Osteocyte (in vitro differentiated cells): ENCODE measurements at places on chromosomes 16 and 17.
A peak's percentile ranks its signal among the peaks of the same experiment; 100 is the strongest.

DNA sequence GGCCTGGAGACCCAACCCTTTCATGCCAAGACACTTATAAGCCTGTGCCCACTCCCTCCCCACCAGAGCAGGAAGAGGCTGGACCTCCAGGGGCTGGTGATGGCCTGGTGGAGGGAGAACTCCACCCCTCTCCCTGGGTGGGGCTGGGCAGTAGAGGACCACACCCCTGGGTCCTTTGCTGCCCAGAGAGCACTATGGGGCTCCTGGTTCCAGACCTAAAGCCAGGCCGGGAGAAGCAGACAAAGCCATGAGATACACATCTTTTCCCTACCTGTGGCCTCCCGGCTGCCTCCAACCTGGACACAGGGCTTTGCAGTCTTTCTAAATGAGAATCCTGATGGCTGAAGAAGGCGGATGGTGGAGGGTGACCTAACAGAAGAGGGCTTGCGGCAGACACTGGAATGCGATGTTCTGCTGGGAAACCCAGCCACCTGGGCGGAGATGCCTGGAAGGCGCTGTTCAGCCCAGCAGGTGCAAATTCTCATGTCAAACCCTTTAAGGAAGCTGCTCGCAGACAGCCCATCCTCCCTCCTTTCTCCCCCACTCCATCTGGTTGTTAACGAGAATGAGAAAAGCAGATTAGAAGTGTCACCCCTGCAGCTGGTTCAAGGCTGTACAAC, 43.9 kb upstream of the KIFC3 start:
- peak overlapping the region; percentile 41 for H3K4me3 ChIP-seq
- H3K4me1 ChIP-seq: peaks cover 62% of the 10 kb centered on the region
- DNase-seq: no peak
- H3K27ac ChIP-seq: peak overlapping the region; percentile 90

DNA sequence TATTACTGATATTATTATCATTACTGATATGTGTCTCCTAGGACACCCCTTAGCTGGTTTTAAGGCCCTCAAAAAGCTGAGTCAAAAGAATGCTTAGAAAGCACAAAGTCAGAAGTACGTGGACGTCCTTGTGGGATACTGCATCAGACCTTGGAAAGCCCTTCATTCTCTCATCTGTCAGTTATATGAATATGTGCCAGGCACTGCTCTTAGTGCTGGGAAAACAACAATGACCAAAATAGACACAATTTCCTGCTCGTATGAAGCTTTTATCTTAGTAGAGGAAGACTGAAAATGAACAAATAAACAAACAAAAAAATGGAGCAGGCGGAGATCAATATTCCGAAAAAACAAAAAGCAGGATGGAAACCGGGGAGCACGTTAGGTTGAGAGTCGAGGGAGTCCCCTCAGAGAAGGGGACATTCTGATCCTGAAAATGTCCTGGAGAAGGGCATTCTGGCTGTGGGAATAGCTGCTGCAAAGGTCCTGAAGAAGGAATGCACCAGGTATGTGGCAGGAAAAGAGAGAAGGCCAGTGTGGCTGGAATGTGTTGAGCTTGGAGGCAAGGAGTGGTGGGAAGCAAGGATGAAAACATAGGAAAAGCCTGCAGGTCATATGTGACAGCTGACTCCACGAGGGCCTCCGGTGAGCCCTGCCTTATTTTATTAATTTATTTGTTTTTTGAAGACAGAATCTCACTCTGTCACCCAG, 15.5 kb upstream of the TMEM94 start:
- H3K27me3 ChIP-seq: no peaks in the 10 kb centered on the region
- peak overlapping the region; percentile 2 for H3K27ac ChIP-seq
- H3K36me3 ChIP-seq: no peaks in the 10 kb centered on the region
- peaks cover 45% of the 10 kb centered on the region for H3K4me1 ChIP-seq

- H3K36me3 ChIP-seq: no peaks in the 10 kb centered on the region
- no peak overlapping the region for H3K27ac ChIP-seq
- no peak overlapping the region for H3K4me3 ChIP-seq
- H3K4me1 ChIP-seq: peaks cover 3% of the 10 kb centered on the region
- no peaks in the 10 kb centered on the region for H3K27me3 ChIP-seq
- no peak for DNase-seq
Measured at GRCh38 chr16:16863672-16864071, 484.7 kb downstream of the NPIPA7 start.

DNA sequence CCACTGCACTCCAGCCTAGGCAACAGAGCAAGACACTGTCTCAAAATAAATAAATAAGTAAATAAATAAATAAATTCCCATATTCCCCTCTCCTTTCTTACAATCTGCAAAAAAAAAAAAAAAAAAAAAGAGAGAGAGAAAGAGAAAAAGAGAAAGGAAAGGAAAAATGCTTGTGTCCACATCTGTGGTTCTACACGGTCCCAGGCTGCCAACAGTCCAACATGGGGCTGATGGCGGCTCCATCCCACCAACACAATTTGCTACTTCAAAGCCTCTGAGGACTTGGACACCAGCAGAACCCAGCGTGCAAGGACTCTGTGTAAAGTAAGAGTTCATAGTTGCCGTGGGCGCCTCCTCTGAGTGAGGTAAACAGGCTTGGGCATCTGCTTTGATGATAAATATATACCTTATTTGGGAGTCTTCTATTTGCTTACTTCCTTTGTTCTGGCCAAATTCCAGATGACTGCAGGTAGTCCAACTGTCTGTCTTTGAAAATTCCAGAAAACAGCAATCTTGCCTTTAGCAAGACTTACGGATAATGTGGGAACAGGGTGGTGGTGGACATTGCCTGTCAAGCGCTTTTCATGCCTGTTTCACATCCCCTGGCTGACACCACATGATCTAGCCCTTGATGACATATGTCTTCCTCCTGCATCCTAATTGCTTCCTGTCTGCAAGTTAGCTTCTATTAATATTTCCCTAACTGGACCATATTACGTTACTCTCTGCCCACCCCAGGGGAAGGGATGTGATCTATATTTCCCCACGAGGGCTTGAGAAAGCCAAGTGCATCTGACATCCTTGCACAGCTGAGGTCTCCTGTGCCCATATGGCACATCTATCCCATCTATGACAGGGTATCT, 10.1 kb downstream of the LITAF start:
- H3K36me3 ChIP-seq: peaks cover 18% of the 10 kb centered on the region
- peaks cover 28% of the 10 kb centered on the region for H3K4me1 ChIP-seq
- H3K27me3 ChIP-seq: no peaks in the 10 kb centered on the region
- no peak overlapping the region for H3K27ac ChIP-seq
- DNase-seq: no peak

DNA sequence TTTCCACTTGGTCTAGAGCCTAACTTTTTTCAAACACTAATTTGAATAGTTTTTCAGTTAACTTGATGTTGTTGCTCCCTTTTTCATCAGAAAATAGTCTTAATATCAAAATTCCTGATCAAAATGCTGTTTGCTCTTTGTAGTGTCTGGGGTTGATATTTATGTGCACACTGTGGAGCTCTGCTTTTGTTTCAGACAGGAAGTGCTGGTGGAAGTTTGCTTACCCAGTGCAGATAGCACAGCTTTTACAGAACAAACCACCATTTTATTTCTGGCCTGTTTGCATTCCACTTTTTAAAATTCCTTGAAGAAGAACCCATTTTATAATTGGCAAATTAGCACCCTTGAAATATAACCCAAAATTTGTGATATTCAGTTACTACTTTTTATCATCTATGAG, 125.4 kb downstream of the MRTFB start:
- H3K4me1 ChIP-seq: peaks cover 7% of the 10 kb centered on the region
- no peak overlapping the region for H3K4me3 ChIP-seq
- no peaks in the 10 kb centered on the region for H3K27me3 ChIP-seq
- DNase-seq: no peak
- peak overlapping the region; percentile 9 for H3K27ac ChIP-seq

DNA sequence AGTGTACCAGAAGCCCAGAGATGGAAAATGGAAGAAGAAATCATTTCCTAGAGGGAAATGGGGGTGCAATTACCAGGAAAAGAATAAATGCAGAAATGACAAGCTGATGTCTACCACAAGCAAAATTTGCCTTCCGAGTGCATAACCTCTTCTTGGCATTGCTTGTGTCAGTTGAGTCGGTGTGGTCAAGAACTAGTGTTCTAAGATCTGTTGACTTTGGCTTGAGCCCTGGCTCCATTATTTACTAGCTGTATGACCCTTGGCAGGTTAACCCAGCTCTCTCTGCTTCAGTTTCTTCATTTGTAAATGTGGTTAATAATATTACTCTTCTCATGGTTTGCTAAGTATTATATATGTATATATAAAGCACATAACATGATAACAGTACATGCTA, 273.0 kb upstream of the IRX5 start:
- no peak overlapping the region for H3K27ac ChIP-seq
- peaks cover 22% of the 10 kb centered on the region for H3K27me3 ChIP-seq
- DNase-seq: no peak
- H3K4me1 ChIP-seq: peaks cover 2% of the 10 kb centered on the region
- H3K36me3 ChIP-seq: no peaks in the 10 kb centered on the region

- no peaks in the 10 kb centered on the region for H3K27me3 ChIP-seq
- H3K27ac ChIP-seq: peak overlapping the region; percentile 92
- H3K4me3 ChIP-seq: peak overlapping the region; percentile 50
Measured at GRCh38 chr17:81577278-81578000, 25.3 kb upstream of the FAAP100 start.

- H3K4me1 ChIP-seq: peaks cover 6% of the 10 kb centered on the region
- H3K36me3 ChIP-seq: peaks cover 8% of the 10 kb centered on the region
- H3K27me3 ChIP-seq: no peaks in the 10 kb centered on the region
- no peak overlapping the region for H3K4me3 ChIP-seq
- H3K27ac ChIP-seq: no peak overlapping the region
- DNase-seq: no peak
Measured at GRCh38 chr16:31087481-31087880, 1.3 kb downstream of the PRSS53 start.

DNA sequence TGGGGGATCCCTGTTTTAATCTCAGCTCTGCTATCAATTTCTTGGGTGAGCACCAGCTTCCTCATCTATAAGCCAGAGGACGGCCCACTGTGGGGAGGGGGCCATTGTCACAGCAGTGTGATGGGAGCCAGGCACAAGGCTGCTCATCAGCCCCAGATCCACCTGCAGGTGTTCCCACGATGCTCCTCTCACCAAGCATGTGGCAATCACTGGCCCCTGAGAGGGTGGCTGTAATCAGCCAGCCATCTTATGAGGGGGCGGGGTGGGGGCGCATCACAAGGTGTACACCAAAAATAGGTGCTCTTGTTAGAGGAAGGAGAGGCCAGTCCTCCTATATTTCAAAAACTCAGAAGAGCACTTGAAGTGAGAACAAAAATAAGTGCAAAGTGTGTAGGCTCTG, 31.2 kb downstream of the HNF1B start:
- H3K27ac ChIP-seq: no peak overlapping the region
- H3K27me3 ChIP-seq: no peaks in the 10 kb centered on the region
- no peaks in the 10 kb centered on the region for H3K36me3 ChIP-seq
- peaks cover 48% of the 10 kb centered on the region for H3K4me1 ChIP-seq
- H3K4me3 ChIP-seq: no peak overlapping the region

DNA sequence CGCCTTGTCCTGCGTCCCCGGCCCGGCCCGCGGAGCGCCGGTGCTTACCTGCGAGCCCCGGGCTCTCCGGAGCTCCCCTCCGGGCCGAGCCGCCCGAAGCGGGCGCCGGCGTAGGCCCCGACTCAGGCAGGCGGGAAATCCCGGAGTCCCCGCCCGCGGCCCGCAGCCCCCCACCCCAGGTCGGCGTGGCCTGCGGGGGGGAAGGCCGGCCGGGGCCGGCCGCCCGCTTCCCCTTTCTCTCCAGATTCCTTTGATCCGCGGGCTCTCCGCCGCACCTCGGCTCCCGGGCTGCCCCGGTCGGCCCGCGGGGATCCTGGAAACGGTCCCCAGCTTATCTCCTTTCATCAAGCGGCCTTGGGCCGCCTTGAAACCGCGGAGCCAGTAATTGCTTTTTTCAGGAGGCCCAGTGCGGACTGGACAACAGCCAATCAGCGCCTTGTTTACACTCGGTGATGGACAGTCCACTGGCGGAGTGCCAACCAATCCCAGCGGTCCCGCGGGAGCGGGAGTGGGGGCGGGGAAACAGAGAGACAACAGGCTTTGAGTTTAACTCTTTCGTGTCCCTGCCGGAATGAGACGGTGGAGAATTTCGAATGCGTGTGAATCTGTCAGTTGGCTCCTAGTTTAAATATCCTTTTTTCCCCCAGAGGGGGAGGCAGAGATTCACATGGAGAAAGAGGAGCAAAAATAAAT, 1.4 kb upstream of the BAHCC1 start:
- H3K27ac ChIP-seq: peak overlapping the region; percentile 83
- H3K27me3 ChIP-seq: no peaks in the 10 kb centered on the region
- peak; percentile 100 for DNase-seq
- H3K36me3 ChIP-seq: no peaks in the 10 kb centered on the region
- H3K4me3 ChIP-seq: peak overlapping the region; percentile 86

GRCh38 chr17:76576189-76576588, 9.5 kb downstream of the ST6GALNAC2 start:
- no peak overlapping the region for H3K4me3 ChIP-seq
- H3K4me1 ChIP-seq: peaks cover 18% of the 10 kb centered on the region
- no peaks in the 10 kb centered on the region for H3K36me3 ChIP-seq
- no peaks in the 10 kb centered on the region for H3K27me3 ChIP-seq
- H3K27ac ChIP-seq: no peak overlapping the region

DNA sequence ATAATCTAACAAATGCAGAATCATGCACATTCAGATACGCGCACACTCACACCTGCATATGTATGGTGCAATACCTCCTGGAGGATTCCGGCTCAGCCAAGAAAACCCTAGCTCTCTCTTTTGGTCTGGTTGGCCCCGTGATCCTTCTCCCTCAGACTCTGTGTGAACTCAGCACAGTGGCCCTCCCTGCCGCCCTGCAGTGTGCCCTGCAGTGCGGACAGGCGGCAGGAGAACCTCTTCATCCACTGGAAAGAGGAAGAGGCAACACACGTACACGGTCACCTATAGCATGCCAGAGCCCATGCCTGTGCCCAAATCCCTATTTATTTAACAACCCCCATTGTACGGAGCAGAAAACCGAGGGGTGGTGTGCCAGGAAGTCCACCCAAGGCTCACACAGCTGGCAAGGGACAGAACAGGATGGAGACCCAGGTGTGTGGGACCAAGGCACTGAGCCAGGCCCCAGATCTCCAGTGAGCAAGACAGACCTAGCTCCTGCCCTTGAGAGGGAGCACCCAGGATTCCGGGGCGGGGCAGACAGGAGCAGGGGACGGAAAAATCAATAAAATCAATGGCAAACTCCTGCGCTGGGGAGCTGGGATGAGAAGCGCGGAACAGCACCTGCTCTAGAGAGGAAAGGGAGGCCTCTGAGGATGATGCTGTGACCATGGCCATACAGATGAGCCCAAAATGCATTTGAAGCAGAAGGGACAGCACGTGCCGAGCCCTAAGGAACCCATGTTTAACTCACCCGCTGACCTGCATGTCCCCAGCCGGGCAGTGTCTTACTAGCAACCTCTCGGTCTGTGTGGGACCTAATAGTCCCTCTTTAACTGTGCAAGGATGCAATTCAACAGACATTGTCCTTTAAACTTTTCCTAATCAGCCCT, 54.7 kb upstream of the CIBAR2 start:
- no peaks in the 10 kb centered on the region for H3K27me3 ChIP-seq
- no peak overlapping the region for H3K4me3 ChIP-seq
- H3K27ac ChIP-seq: no peak overlapping the region
- no peak for DNase-seq
- H3K36me3 ChIP-seq: no peaks in the 10 kb centered on the region
- H3K4me1 ChIP-seq: peaks cover 30% of the 10 kb centered on the region
